Tongue (tissue), 3 donors: ENCODE measurements at places on chromosomes 7 and 10.

- peak; percentile 25 for DNase-seq
These were observed 30.3 kb upstream of the LSM8 start for GRCh38 chr7:118153551-118154177.

- no peak for DNase-seq
These were observed 161.2 kb downstream of the DNAJB6 start for GRCh38 chr7:157497744-157498651.

DNA sequence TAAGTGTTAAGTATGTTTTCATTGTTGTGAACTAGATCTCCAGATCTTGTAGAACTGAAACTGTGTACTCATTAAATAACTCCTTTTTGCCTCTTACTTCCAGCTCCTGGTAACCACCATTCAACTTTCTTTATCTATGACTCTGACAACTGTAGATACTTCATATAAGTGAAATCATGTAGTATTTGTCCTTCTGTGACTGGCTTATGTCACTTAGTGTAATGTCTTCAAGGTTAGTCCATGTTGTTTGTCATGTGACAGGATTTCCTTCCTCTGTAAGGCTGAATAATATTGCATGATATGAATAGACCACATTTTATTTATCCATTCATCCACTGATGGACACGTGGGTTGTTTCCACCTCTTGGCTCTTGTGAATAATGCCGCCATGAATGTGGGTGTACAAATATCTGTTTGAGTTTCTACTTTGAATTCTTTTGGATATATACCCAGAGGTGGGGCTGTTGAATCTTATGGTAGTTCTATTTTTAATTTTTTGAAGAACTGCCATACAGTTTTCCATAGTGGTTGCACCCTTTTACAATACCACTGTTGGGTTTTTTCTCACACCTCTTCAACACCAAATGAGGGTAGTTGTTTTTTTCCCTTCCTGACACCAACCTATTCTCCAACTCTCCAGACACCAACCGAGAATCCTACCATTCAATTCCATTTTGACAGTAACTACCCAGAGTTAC, 10.7 kb upstream of the FMC1 start:
- DNase-seq = no peak

DNA sequence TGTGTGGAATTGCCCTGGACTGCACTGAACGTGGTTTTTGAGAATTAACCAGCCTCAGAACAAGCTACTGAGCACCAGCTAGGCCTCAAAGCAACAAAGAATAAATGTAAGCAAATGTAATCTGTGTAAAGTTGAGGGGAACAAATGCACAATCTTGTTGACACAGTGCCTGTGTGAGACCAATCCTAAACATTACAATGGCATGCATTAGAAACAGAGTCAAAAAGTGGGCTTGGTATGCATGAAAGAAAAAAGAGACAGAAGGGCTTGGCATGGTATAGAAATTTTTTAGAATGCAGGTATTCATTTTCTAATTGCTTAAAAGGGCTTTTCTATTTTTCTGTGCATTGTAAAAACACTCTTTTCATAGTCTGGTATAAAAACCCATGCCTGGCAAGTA, 224.3 kb downstream of the POU6F2 start:
- no peak for DNase-seq

- DNase-seq = no peak
These were observed 1331.6 kb upstream of the SORCS1 start for GRCh38 chr10:108496106-108496505.

DNA sequence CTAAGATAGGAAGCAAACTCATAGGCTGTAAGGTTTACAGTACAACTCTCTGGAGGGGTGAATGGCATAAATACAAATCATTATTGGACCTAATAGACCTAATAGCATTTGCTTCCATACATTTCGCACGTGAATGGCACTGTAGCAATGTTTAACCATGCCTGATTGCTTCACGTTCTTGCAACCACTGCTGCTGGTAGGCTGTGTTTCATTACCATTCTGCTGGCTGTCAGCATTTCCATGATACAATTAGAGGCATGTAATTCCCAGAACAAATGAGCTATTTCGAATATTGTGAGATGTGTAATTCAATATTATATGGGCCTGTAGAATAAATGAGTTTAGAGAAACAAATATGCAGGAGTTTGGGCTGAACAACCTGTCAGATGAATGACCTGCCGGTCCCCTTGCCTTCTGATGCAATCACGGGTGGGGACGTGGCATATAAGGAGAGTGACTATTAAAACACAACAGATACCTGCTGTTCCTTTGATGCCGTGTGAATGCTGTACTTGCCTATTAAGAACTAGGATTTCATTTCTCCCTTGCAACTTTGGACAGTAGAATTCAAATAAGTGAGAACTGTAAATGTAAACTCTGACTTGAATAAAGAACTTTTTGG, 393.4 kb downstream of the ACTR3B start:
- DNase-seq = peak; percentile 2

GRCh38 chr10:101785801-101786200, 2.6 kb upstream of the NPM3 start:
- DNase-seq = no peak

DNA sequence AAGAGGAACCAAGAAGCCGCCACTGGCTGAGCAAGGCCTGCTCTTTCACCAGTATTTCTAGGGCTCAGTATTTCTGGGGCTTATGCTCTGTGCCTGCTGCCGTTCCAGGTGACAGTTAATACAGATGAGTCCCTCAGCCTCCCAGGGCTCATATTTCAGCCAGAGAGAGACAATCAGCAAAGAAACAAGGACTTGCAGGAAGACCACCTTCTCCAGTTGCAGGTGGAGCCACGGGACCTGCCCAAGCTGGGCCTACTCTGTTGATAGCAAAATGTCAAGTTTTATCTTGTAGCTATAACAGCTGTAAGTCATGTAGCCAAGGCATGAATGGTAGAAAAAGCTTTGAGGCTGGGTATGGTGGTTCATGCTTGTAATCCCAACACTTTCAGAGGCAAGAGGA, 42.7 kb downstream of the NPTX2 start:
- DNase-seq = no peak

DNA sequence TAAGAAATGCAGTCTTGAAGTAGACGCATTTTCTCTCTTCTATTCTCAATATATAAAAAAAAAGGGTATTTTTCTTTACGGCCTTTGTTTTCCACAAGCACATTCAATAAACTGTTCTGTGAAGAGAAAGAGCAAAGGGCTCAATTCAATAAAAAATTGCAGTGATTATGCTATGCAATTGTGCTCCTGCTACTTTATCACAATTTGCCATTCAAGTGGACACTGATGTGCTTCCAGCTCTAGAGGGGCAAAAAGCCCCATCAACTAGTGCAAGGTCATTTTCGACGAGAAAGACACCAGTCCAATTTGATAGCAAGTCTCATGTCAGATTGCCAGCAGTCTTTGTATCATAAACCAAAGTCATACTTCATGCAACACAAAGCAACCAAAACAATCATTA, 82.6 kb upstream of the THSD7A start:
- no peak for DNase-seq

DNA sequence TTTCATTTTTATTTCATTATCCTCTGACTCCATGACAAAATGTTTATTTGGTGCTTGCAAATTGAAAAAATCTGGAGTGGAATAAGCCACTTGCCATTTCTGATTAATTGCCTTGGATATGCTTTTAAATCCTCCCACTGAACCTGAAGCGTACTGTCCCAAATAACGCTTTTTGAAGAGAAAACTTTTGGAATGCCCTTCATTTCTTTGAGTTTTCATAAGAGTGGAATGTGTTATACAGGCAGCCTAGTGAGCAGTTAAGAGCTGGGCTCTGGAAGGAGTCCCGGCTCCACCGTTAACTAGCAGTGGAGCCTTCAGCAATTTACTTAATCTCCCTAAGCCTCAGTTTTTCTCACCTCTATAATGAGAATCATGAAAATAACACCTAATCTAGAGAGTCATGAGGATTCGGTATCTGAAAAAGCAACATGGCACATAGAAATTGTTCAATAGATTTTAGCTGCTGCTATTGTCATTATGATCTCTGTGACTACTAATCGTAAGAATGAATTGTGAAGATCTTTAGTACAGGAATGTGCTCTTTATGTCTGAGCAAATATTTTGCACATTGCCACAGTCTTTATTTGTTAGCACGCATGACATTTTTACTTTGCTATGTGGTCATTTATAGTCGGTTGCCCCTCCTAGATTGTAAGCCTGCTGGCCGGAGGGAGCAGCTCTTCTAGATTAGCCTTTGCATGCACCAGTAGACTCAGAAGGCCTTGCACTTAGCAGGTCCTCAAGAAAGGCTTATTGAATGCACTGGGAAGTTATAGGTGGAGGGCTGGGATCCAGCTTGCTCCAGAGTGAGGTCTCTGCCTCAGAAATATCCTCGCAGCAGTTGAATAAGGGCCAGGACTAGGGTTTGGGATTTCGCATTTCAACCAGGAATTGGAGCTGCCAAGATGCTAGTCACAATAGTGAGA, 59.4 kb downstream of the PLCE1 start:
- no peak for DNase-seq

DNA sequence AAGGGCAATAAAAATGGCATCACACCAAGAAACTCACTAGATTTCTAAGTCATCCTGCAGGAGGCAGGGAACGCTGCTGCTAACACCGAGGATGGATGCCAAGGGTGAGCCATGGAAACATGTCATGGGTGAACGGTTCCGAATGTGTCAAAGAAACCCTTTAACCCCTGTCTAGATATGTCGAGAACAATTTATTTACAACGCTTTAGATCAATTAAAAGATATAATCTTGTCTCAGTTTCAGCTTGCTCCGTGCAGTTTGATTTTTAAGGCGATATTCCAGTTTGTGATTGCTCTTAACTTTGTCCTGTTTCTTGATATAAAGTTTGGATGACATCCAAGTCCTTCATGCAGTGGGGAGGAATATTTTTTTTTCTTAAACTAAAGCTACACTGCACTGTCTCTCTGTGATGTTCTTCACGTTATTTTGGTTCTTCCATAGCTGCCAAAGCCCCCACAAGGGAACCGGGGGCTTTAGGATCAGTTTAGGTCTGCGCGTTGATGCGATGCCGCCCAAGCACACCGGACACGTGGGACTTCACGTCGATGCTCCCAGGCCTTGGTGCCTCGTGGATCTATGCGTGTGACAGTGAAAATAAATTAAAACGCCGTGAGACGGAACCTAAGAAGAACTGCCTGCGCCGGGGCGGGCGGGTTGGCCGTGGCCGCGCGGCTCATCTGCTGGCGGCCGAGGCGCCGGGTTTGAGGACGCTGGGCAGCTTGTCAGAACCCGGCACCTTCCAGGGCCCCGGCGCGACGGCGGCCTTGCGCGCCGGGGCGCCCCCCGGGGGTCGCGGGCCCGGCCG, 220.3 kb downstream of the PHTF2 start:
- peak; percentile 57 for DNase-seq

DNA sequence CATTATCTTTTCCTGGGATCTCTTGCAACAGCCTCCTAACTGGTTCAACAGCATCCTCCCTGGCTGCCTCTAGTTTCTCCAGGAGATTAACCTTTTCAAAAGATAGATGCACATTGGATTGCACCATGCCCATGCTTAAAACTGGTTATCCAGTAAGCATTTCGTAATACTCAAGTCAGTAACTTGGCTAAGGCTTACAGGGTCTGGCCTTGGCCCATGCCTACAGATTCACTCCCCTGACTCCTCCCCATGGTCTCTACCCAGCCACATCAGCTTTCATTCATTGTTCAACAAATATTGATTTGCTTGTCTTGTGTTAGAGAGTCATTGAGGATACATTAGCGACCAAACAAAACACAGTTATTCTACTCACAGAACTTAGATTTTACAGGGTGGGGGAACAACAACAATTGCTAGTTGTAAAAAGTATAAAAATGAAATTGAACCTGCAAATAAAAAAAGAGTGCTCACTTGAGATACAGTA, 1.8 kb upstream of the KIF20B start:
- DNase-seq = no peak

- DNase-seq = no peak
These were observed 17.9 kb upstream of the SEC61A2 start for GRCh38 chr10:12111528-12111927.

- DNase-seq = peak; percentile 60
These were observed 151.9 kb downstream of the NEURL1 start for GRCh38 chr10:103645141-103646054.

DNA sequence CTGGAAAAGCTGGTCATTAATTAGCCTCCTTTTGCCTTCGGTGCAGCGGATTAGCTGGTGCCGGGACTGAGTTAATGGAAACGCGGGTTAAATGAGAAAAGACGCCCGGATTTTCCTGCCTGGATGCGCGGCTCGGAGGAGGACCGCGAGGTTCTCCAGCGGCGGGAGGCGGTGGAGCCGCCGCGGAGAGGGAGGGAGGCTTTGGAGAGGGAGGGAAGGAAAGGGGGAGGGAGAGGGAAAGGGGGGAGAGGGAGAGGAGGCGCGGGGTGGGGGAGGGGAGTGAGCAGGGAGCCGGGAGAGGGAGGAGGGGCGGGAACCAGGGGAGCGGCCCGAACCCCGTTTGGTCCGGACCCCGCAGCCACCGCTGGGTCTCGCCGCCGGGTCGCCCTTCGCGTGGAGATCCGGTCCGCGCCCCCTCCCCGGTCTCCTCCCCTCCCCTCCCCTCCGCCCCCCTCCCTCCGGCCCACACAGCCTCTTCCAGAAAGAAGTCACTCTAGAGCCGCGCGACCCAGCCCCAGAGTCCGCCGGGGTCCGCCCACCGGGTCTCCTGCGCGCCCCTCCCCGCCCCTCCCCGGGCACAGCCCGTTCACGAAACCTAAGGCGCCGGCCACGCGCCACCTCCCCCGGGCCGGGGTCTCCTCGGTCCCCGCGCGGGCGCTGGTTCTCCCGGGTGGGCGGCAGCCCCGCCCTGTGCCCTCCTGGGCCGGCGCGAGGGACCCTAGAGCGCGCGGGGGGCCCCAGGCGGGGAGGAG, 347.5 kb downstream of the DNAJB6 start:
- DNase-seq = no peak

DNA sequence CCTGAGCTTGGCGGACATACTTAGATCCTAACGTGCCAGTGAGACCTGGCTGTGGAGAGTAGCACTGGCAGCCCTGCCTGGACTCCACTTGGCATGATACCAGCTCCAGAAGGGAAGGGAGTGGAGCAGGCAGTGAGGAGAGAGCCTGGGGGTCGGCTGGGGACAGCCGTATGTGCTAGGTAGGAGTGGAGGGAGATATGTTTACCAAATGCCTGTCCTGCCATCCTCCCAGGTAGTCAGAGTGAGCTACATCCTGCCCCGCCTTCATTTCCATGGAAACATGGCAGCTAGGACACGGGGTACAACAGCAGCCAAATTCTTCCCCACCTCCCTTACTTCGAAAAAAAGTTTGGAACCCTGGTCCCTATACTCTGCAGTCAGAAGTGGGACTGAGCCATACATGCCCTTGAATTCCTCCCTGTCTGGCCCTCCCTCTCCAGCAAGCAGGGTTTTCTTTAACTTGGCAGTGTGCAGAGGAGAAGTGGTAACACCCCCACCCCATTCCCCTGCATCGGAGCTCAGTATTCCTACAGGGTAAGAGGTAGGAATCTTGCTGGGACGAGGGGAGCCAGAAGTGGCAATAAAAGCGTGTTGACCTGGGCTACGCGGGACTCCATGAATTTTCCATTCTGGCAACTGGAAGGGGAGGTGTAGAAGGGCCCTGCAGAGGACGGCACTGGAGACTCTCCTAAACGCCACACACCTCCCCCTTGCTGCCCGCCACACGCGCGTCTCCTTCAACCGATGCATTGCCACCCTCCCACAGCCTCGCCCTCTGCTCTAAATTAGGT, 20.0 kb upstream of the SMO start:
- DNase-seq = peak; percentile 72

GRCh38 chr7:33788531-33788930, 116.8 kb upstream of the BMPER start:
- DNase-seq = peak; percentile 65

- peak; percentile 56 for DNase-seq
These were observed at the start of gene ALOX5 for GRCh38 chr10:45373576-45374349. Gene ALOX5, plus strand, starts transcription at chr10:45374216. Its CDS starts 64 bp downstream, at chr10:45374280.
